Activated T-helper 1 cell treated with anti-CD3 and anti-CD28 coated beads, Interleukin-12 subunit alpha, Interleukin-12 subunit beta, Interleukin-2, Interleukin-4 antibody, amounts not matched to agents 30 ng/mL and 10 ng/mL and 1 ng/mL, durations not matched to agents 14 hours and 24 hours and 36 hours (primary cell): ENCODE measurements at places on chromosomes 6 and 20. TPM values are rescaled to one million over a fixed set of nuclear protein-coding genes. Genes with fewer than 3 reads are reported as not detected.

DNA sequence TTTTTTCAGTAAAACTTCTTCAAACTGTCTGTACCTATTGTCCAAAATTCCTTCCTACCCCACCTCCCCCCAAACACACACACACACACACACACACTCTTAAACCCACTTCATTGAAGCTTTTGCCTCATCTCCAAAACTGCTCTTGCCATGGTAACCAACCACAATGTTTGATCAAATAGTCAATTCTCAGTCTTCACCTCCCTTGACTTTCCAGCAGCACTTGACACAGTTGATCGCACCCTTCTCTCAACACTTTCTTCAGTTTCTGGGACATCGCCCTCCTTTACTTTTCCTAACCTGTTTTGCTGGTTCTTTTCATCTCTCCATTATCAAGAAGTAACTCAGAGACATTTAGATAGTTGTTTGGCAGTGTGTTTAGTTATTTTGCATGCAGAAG is 71.5 kb upstream of the COL21A1 start:
- DNase-seq, result no peak

DNA sequence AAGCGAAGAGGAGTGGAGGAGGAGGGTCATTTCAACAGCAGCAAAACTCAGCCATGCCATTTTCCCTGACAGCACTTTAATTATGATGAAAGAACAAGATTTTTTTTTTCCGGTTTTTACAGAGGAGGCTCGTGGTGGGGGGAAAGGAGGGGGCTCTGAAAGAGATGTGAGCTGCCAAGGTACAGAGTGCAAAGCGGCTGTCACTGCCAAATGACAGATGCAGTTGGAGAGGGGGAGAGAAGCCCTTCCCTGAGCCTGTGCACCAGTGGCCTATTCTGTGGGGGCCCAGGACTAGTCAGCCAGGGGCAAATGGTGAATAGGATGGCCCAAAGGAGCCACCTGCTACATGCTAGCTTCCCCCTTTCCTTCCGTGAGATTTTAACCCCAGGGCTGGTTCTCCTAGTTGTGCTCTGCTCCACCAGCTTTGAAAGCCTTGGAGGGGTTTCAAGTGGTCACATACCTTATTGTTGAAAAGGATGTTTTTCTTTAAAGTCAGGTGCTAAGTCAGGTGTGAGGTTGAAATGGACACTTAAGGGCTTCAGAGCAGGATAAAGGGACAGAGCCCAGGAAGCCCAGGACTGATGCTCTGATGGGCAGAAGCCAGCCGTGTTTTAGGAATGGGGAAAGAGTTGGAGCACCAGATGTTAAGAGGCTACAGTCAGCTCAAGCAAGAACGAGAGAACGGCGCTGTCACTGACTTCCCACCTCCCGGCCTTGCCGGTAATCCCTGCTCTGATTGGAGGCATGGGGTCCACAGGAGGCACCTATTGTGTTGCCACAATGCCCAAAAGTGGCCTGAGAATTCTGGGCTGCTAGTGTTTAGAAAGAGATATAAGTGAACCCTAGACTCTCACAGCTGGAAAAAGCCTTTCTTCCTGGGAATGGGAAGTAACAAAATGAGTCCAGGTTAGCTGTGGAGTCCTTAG is 24.8 kb downstream of the GNAS start:
- no peak for DNase-seq

The HDGFL1 gene
- total RNA-seq, result not detected in 2 replicates

- DNase-seq, result no peak
These were observed 17.3 kb upstream of the ELOVL4 start for GRCh38 chr6:79964607-79965081.

- no peak for DNase-seq
These were observed 150.7 kb upstream of the SOX4 start for GRCh38 chr6:21442874-21443273.

- DNase-seq, result no peak
These were observed 504.0 kb upstream of the PTCHD4 start for GRCh38 chr6:48615041-48615440.
